Iris pigment epithelial cell (primary cell): ENCODE measurements at places on chromosomes 2 and 18.
A peak's percentile ranks its signal among the peaks of the same experiment; 100 is the strongest.

GRCh38 chr2:167509586-167509985 is 621.3 kb downstream of the XIRP2 start:
- peak; percentile 71 for DNase-seq

GRCh38 chr18:11775436-11776174 is 75.6 kb upstream of the CHMP1B start:
- DNase-seq, result no peak

- no peak for DNase-seq
Observed at GRCh38 chr2:70181363-70181956, 9.4 kb downstream of the C2orf42 start.

DNA sequence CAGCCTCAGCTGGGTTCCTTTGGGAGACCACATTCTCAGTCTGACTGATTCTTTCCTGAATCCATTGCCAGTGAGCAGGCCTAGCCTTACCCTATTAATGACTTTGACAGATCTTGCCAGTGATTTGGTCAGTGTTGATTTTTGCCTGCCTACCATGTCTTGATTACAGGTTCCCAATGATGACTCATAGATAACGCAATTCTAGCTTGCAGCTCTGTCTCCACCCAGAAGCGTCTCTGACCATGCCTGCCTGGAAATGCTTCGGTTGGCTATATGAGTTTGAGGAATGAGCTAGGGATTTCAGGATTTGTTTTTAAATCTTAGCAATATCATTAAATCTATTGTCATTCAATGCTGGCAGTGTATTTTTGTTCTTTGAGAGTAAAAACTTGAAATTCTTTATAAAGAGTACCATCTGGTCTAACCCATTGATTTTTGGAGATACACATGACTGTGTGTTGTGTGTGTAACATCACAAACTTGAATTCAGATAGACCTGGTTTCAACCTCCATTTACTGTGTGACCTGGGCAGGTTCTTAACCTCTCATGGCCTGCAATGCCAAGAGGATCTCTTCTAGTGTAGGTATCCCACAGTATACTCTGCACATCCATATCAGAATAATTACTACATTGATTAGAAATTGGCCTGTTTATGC is 57.0 kb downstream of the CCDC150 start:
- DNase-seq, result peak; percentile 91

GRCh38 chr2:121052521-121052920 is 232.5 kb downstream of the TFCP2L1 start:
- no peak for DNase-seq

DNA sequence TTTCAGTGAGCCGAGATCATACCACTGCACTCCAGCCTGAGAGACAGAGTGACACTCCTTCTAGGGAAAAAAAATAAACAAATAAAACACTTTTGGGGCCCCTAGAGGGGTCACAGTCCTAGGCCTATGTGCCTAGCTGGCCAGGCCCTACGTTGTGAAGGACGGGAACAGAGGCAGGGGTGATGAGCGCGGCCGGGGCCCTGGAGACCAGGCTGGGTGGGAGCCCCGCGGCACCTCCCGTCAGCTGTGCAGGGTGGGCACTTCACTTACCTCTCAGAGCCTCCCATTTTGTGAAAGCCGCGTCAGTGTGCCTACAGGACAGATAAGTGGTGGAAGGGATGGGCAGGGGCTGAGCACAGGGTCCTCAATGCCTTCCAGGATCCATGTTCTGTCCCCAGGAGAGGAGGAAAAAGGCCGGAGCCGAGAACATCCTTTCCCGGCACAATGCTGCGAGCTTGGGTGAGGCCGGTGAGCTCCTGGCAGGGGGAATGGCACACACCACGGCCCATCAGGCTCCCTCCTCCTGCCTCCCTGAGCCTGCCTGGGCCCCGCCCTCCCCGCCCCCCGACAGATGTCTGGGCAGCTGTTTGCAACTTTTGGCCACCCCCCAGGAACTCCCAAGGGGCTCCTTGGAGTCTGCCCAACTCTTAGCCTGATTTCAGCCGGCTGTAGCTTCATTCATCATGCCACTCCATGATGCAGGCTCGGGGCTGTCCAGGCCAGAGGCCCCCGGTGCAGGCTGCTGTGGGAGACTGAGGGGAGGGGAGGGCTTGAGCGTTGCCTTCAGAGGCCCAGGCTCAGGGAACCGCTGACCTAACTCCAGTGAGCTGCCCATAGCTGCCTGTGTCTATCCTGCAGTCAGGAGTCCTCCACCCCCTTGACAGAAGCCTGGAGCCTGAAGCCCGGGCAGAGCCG is 196.5 kb downstream of the TFCP2L1 start:
- DNase-seq, result no peak

- no peak for DNase-seq
Observed at GRCh38 chr2:128199141-128199540, 108.1 kb downstream of the UGGT1 start.

GRCh38 chr2:188196343-188197008 is 95.2 kb upstream of the GULP1 start:
- DNase-seq, result peak; percentile 4

DNA sequence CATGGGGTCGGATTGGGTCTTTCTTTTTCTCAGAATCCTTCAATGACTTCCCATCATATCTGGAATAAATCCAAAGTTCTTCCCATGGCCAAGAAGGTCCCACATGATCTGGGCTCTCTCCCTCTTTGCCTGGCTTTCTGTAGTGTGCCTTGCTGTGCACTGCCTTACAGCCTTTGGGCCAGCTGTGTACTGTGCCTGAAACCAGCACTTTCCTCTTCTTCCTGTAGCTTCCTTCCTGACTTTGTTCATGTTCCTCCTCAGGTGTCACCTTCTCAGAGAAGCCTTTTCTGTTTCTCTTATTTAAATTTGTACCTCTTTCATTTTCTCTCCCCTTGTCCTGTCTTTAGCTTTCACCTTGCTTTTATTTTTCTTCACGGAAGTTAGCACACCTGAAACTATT is 4.3 kb upstream of the CDCA7 start:
- DNase-seq, result no peak

- DNase-seq, result peak; percentile 60
Observed at GRCh38 chr2:205403244-205403825, 279.0 kb upstream of the NRP2 start.

- no peak for DNase-seq
Observed at GRCh38 chr2:219871351-219871750, 243.9 kb downstream of the SLC4A3 start.

DNA sequence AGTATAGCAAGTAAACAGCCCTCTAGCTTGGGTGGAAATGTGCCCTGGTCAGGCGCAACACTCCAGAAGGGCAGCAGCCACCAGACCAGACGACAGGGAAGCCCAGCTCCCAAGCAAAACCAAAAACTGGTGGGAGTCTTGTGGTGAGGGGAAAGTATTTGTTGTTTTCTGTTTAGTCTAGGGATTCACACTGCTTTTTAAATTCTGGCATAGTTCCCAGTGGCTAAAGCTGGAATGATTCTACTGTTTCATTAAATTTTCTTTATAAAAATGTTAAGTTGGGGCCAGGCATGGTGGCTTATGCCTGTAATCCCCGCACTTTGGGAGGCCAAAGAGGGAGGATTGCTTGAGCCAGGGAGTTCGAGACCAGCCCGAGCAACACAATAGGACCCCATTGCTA is 38.5 kb downstream of the MERTK start:
- DNase-seq, result peak; percentile 15

DNA sequence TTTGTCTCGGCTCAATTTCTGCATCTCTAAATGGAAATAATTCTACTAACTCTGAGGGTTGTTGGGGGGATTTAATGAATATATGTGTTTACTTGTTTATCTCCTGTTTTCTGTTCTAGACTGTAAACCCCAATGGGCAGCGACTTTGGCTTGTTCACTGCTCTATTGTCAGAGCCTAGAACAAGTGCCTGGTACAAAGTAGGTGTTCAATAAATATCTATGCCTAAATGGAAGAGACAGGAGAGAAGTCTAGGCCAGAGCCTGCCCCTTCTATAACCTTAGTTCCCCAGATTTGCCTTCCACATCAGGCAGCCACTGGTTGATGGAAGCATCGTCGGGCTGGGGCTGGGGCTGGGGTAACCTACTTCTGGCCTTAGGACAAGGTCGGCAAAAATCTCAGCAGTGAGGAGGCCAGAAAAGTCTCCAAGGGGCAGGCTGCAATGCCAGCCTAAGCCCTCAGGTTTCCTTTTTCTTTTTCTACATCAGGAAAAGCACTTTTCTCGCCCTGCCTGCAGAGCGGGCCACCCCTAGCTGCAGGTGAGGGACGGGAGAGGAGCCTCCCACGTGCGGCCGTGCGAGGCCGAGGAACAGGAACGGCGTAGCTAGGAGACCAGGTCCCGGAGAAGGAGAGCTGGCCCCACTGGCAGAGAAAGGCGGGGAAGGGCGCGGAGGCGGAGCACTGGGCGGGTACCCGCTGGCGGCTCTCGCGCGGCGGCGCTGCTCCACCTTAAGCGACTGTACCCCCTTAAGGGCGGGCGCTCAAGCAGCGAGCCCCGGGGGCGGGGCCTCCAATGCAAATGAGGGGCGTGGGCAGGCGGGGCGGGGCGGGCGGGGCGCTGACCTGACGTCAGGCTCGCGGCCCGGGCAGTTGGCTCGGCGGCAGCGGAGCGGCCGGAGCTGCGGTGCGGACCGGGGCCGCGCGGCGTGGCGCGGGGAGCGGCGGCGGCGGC is at the start of gene CNNM4:
CNNM4 (plus strand) TSS at position 867 of the 950 bp plus-strand sequence. CDS start 98 bp downstream, outside the sequence.
- peak; percentile 90 for DNase-seq

DNA sequence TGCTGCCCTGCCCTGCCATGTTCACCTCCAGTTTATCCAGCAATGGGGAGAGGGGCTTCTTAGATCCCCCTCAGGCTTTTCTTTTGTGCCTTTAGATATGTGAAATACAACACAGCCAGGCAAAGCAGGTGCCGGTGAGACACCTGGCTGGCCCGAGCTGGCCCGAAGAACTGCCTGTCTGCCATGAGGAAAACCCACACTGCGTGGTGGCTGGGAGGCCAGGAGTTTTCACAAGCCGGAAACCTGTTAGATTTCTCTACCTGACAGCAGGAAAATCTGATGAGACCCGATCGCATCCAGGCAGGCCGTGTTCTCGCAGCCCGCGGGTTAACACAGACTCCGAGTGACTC is 5.7 kb upstream of the GAL3ST2 start:
- DNase-seq, result no peak

DNA sequence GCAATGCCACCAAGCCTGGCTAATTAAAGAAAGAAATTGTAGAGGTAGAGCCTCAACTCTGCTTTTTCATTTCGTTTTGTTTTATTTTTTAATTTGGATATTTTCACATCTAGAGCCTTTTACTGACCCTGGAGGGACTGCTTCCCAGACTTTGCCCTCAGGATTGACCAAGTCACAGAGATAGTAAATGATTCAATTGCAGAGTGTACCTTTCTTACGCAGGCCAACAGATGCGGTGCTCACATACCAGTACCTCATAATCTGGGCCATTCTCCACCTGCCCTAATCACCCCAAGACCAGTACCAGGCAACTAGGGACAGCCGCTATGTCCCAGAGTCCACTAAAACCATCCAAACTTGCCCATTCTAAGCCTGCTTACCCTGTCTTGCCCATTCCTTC is 110.8 kb downstream of the DDX1 start:
- no peak for DNase-seq

- DNase-seq, result peak; percentile 96
Observed at GRCh38 chr18:63161761-63162195, 157.8 kb downstream of the BCL2 start.

DNA sequence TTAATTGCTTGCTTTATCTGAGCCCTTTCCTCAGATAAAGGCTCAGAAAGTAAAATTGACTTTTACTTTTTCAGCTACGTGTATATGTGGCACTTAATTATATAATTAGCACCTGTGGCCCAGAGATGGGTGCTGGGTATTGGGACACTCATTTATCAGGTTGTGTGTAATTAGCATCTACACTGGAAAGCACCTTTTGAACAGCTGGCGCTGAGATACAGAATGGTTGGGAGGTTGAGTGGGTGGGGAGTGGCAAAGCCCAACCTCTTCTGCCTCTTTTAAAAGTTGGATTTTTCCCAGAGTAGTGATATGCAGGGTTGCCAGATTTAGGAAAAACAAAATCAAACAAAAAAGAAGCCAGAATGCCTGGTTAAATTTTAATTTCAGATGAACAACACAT is 23.9 kb downstream of the SPTBN1 start:
- no peak for DNase-seq

DNA sequence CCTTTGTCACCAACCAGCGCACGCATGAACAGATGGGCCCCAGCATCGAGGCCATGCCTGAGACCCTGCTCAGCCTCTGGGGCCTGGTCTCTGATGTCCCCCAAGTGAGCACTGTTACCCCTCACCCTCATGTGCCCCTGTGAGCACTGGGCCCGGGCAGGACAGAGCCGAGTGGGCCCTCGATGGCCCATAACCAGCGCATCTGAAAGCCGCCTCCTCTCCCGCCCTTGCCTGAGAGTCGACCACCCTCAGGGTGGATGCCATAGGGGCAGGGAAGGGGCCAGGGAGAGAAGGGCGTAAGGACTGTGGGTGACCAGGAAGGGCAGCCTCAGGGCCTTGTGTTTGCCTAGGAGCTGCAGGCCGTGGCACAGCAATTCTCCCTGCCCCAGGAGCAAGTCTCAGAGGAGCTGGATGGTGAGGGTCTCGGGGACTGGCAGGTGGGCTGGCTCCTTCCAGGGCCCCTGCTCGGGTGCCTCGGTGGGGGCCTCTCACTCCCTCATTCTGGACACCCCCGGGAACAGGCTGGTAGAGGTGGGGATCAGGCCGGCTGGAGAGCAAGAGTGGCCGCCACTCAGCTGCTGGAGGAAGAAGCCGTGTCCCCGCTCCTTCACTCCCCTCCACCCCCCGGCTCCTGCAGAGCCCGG is 2.1 kb downstream of the PROM2 start:
- DNase-seq, result no peak

DNA sequence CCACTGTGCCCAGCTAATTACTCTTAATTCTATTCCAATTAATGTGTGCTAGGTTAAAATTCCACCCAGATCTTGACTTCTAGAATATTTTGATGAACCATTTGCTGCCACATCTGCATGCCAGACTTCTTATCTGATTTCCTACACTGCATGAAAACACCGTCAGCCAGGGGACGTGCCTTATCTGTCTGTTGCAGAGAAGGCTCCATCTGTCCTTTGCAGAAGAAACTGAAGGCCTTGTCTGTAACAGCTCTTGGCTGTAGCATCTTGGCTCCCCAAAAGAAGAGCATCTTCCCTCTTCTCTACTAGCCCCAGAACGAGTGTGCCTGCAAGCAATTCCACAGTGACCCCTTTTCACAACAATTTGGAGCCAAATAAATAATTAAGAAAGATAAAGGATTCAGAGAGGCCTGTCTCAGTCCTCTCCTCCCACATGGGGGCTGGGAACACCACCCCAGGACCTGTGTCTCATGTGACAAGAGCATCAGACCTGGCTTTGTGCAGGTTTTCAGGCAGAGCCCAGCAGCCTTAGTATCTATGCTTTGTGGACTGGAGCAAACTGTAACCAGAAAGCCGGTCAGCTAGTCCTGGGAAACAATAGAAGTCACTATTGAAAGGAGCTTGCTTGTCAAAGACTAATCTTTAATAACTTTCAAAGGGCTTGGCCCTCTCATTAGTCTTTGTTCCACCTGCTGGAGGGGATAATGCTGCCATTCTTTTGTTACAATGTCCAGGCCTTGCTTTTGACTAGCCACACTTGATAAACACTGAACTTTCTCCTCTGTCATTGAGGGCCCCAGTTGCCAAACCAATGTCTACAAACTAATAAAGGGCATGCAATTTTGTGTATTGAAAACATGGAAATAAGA is 84.0 kb upstream of the NEUROD1 start:
- DNase-seq, result no peak

GRCh38 chr2:153606623-153607022 is 128.1 kb upstream of the RPRM start:
- no peak for DNase-seq
